ENCODE measurements at places on chromosomes 6 and 20.

- DNase-seq: no peak
Observed at GRCh38 chr6:100818066-100818465, 63.1 kb downstream of the ASCC3 start.

DNA sequence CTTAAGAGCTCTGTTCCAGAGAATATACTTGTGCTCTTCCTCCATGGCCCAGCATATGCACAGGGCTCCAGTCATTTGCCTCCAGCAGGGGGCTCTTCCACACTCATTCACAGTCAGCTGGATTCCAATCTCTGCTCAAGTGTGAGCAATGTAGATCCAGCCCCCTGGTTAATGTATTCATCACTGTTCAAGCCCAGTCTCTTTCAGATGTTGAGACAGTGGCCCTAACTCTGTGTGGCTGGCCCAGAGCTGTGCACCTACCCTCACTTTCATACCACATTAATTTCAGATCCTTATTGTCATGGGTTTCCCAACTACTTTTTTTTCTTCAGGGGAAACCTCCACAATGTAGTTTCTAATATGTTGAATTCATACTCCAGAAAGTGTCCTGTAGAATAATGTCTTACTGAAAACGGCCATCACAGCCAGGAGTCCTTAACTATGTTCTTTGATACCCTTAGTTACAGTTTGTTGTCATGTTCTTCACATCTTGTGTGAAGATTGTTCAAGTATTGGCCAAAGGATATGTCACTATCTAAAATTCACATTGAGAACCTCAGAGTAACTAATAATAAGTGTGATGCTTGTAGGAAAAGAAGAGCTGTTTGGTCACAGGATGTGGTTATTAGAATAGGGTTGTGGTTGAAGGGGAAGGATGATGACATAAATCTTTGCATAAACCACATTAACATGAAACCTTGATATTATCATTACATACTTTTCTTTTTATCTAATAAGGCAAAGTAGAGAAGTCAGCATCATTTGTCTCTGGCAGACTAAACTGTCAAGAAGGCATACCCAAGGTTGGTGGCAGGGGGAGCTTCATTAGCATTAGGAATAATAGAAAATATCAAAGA, 14.4 kb upstream of the HLA-DQA1 start:
- DNase-seq: no peak

DNA sequence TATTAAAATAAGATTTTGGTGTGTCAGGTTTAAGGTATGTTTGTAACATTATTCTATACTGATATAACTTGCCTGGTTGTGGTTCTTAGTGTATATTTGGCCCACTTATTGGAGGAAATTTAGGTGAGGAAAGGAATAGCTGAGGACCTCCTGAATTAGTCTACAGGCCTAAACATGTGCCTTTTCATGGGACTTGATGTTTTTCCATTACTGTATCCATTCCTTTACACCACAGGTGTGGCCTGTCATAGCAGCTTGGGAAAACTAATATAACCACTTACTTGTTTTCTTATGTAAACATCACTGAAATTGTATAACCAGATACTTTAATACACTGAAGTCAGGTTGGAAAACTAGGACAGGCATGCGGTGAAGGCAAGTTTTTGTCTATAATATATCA, 27.6 kb downstream of the BCKDHB start:
- DNase-seq: no peak

DNA sequence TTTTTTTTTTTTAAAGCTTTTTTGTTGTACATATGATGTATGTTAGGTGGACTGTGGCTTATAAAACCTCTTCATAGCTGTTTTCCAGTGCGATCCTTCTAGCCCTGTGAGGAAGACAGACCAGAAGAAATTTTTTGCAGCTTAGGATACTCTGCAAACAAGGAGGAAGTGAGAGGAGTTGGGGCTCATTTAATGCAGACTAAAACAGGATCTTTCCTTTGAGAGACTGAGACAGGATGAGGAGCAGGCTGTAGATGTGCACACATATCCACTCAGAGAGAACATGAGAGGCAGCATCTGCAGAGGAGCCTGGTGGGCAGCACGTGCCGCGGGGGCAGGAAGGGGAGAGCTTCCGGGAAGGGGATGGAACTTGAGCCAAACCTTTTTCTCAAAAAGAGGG, 45.7 kb downstream of the PPARD start:
- DNase-seq: no peak
